Left lobe of liver (tissue), 2 donors: ENCODE measurements at places on chromosomes 7 and 10. TPM values are rescaled to one million over a fixed set of nuclear protein-coding genes. Genes with fewer than 3 reads are reported as not detected.

DNA sequence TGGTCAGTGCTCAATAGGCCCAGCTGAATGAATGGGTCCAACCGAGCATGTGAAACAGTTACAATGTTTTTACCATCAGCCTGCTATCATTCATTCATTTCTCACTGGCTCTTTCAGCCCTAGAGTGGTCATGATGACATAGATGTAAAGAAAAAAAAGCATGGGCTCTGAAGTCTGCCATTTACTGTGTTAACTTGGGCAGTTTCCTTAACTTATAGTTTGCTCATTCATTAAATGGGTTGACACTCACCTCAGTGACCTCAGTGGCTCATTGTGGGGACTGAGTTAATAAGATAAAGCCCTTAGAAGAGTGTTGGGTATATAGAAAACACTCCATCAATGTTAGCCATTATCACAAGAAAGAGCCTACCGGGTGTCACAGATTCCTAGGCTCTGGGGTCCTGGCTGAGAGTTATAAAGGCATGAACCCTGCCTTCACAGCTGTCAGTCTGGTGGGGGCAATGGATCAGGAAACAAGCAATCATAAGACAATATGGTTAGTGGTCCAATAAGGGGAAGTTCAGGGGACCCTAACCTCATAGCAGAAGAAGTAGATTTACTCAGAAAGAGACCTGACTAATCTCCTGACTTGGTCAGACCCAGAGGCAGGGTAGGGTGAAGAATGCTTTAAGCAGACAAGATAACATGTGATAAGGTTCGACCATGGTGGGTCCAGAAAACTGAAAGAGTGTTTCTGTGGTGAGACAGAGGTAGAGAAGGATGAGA, 29.7 kb upstream of the GPAM start:
- no peak for DNase-seq

The GPC2 gene
- total RNA-seq: 0.18 TPM

DNA sequence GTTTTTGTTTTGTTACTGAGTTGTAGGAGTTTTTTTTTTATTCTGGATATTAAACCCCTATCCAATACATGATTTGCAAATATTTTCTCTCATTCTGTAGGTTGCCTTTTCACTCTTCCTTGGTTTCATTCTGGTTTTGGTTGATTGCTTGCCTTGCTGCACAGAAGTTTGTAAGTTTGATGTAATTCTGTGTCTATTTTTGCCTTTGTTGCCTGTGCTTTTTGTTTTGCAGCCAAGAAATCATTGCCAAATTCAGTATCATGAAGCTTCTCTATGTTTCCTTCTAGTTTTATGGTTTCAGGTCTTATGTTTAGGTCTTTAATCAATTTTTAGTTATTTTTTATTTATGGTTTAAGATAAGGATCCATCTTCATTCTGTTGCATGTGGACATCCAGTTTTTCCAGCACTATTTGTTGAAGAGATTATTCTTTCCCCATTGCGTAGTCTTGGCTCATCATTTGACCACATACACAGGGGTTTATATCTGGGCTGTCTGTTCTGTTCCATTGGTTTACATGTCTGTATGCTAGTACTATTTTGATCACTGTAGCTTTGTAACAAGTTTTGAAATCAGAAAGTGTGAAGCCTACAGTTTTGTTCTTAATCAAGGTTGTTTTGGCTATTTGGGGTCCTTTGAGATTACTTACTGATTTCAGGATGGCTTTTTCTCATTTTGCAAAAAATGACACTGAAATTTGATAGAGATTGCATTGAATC, 26.4 kb downstream of the BMPR1A start:
- DNase-seq: no peak

- DNase-seq: no peak
Observed at GRCh38 chr10:47255033-47255813, 44.8 kb upstream of the GDF10 start.

The PLXNA4 gene
- 0.38 TPM for total RNA-seq

DNA sequence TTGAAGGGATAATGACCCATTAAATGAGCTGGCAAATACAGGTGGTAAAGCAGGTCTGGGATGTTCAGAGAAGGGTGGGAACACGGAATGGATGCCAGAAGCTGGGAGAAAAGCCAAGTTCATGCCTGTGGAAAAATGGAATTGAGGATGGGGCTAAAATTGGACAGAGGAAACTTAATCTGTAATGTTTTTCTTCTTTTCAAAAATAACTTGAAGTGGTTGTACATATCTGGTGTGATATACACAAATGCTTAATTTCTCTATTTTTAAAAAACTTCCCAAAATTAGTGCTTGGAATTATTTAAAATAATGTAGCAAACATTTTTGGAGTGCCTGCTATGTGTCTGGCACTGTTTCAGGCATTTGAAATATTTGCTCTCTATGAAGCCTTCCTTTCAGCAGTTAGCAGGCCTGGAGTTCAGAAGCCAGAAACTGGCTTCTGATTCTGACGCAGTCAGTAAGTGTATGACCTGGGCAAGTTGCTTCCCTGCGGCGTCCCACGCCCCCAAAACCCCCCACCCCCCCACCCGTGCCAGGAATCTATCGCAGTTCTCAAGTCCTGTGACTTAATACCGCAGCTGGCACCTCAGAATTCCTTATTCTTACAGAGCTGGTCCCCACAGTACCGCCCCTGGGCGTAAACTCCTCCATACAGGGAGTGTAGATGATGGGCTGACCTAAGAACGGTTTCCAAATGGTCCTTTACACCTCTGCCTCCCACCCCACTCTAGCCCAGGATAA, 828 bp upstream of the MALSU1 start:
- no peak for DNase-seq

DNA sequence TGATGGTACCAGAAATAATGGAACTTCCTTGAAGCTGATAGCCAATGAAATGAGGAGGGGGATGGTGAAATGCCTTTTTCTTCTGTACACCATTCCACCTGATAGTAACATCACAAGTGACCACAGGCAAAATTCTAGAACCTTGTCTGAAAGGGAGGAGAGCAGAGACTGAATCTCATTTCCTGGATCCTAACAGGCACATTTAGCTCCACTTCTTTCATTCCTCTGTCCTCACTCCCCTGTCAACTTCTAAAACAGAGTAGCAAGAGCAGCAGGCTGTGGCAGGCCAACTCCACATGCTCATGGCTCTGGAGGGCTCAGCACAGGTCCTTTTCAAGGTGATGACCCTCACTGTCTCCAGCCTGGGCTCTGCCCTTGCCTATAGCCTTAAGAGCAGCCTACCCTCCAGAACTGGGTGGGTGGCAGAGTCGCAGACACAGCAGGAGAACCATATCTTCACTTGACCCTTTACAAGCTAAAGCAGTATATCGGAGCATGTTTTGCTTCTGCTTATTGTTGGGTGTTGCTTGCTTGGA, at the start of gene LRRC18:
TSS of gene LRRC18 (minus strand) at position 51 of the 536 bp plus-strand sequence. CDS start 25,685 bp downstream, outside the sequence.
- no peak for DNase-seq

- DNase-seq: no peak
Observed at GRCh38 chr7:21939858-21940372, 5.8 kb downstream of the CDCA7L start.

DNA sequence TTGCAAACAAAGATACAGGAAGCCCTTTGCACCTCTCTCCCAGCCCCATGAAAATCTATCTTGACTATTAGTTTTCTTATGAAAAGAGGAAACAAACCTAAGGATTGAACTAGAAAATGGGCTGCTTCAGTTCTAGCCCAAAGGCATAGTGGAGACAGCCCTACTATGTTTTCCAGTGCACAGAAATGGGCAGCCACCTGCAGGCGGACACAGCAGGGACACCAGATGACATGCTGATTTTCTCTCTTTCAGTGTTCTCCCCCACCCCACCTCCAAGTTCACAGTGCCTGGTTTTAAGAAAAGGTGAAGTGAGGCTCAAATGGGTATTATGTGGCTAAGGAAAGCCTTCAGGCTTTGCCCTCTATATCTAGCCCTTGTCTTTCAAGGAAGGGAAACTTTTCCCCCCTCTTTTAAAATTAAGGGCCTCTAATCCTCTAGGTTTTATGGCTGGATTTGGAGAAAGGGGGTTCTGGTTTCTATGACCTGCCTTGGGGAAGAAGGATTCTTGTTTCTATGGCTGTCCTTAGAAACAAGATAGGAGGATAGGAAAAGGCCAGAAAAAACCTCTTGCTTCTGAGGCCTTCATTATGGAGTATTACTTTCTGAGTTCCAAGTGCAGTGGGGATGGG, 23.5 kb upstream of the DDX50 start:
- no peak for DNase-seq

The SEC24C gene
- 38.5 TPM for total RNA-seq

The CBLL1 gene
- 6.9 TPM for total RNA-seq
